ENCODE measurements at places on chromosomes 7 and 10. TPM values are rescaled to one million over a fixed set of nuclear protein-coding genes. Genes with fewer than 3 reads are reported as not detected.

The DENND10 gene
- total RNA-seq, result 27.9 TPM

The NUTM2E gene
- 0.31 TPM for total RNA-seq

The TMEM176A gene
- 18.3 TPM for total RNA-seq

The HYAL4 gene
- not detected for total RNA-seq

The AKR1C3 gene
- total RNA-seq, result 8.9 TPM

The TCF7L2 gene
- total RNA-seq, result 32.3 TPM

The ASB10 gene
- total RNA-seq, result not detected

The GARIN1A gene
- 1.6 TPM for total RNA-seq

The SRPK2 gene
- total RNA-seq, result 33.3 TPM

The ZRANB1 gene
- 13.6 TPM for total RNA-seq

The PGAM2 gene
- total RNA-seq, result not detected

The CPN1 gene
- total RNA-seq, result not detected

The KAZALD1 gene
- 12.1 TPM for total RNA-seq

The GFRA1 gene
- 30.4 TPM for total RNA-seq

The CLRN3 gene
- not detected for total RNA-seq

The CALCR gene
- 0.20 TPM for total RNA-seq

The ANXA8 gene
- 19.7 TPM for total RNA-seq

The COL28A1 gene
- total RNA-seq, result 4.2 TPM

The GDF2 gene
- not detected for total RNA-seq

The NYAP1 gene
- 0.52 TPM for total RNA-seq

The SUN3 gene
- not detected for total RNA-seq

The MICU1 gene
- 86.4 TPM for total RNA-seq

The GOLGA7B gene
- 0.23 TPM for total RNA-seq

The SAMD9 gene
- total RNA-seq, result 14.5 TPM

The UTF1 gene
- not detected for total RNA-seq

The ADRB1 gene
- total RNA-seq, result 8.8 TPM

The GATAD1 gene
- total RNA-seq, result 80.3 TPM

The BAMBI gene
- total RNA-seq, result 7.8 TPM

The MEOX2 gene
- total RNA-seq, result 21.8 TPM

The PON1 gene
- total RNA-seq, result 0.20 TPM

The EVX1 gene
- total RNA-seq, result not detected

The SPDYE2B gene
- total RNA-seq, result not detected

The CYP2W1 gene
- not detected for total RNA-seq

The XRCC2 gene
- 1.0 TPM for total RNA-seq

The PRF1 gene
- total RNA-seq, result 9.4 TPM

The SEMA3A gene
- 9.4 TPM for total RNA-seq

The PVRIG gene
- total RNA-seq, result 0.52 TPM

The PCGF6 gene
- total RNA-seq, result 5.8 TPM

The CTAGE8 gene
- total RNA-seq, result 2.4 TPM

The ARHGAP22 gene
- 6.9 TPM for total RNA-seq

The GIMAP7 gene
- total RNA-seq, result 30.8 TPM

The CREB3L2 gene
- total RNA-seq, result 74.3 TPM

The MNX1 gene
- total RNA-seq, result not detected

The NACAD gene
- 3.7 TPM for total RNA-seq

The TUBAL3 gene
- not detected for total RNA-seq

The ADK gene
- 45.8 TPM for total RNA-seq

The OR2A42 gene
- not detected for total RNA-seq

The DYDC2 gene
- 21.7 TPM for total RNA-seq

The NPSR1 gene
- not detected for total RNA-seq
